ENCODE measurements at places on chromosomes 1 and 21. TPM values are rescaled to one million over a fixed set of nuclear protein-coding genes. Genes with fewer than 3 reads are reported as not detected.
A peak's percentile ranks its signal among the peaks of the same experiment; 100 is the strongest.

The RAVER2 gene
- total RNA-seq, result 12.0 TPM

- DNase-seq, result no peak
Observed at GRCh38 chr1:248359415-248359814, 2.0 kb upstream of the OR2T4 start.

GRCh38 chr1:201127755-201128455 lies 921 bp upstream of the ASCL5 start:
- DNase-seq, result peak; percentile 15

- peak; percentile 75 for DNase-seq
Observed at GRCh38 chr1:6343506-6344405, 49.8 kb downstream of the ACOT7 start.

GRCh38 chr1:59125154-59125553 lies 171.7 kb upstream of the FGGY start:
- DNase-seq, result no peak

DNA sequence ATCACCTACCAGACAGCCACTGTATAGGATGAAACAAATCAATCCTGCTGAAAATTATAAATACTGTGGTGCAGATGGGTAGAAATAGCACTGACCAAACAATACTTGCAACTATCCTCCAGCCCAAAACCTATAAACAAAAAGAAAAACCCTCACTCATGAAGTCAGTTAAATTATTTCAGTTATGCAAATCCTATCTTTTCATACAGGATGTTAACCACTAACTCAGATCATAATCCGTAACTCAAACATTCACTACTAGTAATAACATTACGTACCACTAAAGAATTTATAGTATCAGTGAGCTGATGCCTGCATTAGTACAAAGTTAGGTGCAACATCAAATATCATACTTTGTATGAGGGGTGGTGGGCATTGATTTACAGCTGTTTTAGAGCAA lies 2.6 kb downstream of the NDC1 start:
- no peak for DNase-seq

GRCh38 chr1:183024317-183025009 lies 1.2 kb downstream of the LAMC1 start:
- DNase-seq, result no peak

DNA sequence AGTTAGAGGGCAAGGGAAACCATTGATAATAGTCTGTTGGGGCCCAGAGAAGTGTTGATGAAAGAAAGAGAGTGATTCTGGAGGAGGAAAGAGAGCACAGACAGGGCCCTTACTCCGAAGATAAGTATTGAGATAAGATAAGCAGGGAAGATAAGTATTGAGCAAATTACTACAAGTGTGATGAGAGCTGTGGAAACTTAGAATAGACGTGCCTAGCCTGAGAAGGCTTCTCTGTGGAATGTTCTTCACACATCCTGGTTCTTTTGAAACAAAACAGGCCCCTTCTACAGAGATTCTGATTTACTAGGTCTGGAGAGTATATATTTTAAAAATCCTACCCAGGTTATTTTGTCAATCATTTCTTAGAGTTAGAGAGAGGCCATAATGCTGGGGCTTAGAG lies 26.4 kb downstream of the FNBP1L start:
- no peak for DNase-seq

The RPS8 gene
- total RNA-seq, result 1,341 TPM

DNA sequence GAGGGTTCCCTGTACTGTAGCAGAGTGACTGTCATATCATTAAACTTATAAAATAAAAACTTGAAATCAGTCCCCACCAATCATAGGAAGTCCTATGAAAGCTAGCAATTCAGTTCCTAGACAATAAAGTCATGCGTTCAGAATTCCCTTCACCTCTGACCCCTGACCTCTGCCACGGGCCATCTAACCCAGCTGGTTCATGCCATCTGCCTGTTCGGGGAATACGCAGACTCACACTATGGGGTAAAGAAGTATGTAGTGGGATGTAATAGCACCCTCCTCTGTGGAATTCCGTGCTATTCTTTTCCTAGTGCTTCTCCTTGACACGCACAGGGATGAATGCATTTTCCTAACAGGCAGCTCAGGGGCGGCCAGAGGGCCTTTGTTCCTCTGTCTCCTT lies 2.1 kb downstream of the GSTM4 start:
- no peak for DNase-seq

- DNase-seq, result no peak
Observed at GRCh38 chr1:99003581-99004253, 944 bp downstream of the PLPPR5 start.

The NEXN gene
- total RNA-seq, result 16.5 TPM

GRCh38 chr21:41133874-41134522 lies 34.0 kb upstream of the BACE2 start:
- DNase-seq, result no peak

GRCh38 chr1:204598319-204598969 lies 82.2 kb downstream of the MDM4 start:
- DNase-seq, result no peak

The GSTM5 gene
- 11.7 TPM for total RNA-seq

Measured in lower lobe of right lung (tissue), 2 donors.